Left ventricle myocardium inferior (tissue), 1 donor: ENCODE measurements at places on chromosomes 2 and 18. TPM values are rescaled to one million over a fixed set of nuclear protein-coding genes. Genes with fewer than 3 reads are reported as not detected.

DNA sequence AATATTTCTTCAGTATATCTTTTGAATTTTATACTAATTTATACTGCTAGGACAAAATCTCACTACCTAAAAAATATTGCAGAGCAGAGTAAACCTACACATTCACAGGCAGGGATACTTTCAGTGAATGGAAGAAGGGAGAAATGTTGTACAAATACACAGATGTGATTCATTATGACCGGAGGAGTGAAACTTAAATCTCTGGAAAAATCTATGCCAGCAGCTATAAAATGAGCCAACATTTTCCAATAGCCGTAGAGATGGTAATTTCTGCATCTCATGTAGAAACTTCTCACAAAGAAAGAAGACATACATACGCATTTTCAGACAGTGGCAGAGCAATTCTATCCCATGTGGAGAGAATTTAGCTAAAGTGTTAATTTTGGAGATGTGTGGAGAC lies 54.8 kb downstream of the KCNS3 start:
- DNase-seq, result no peak

GRCh38 chr2:68185541-68186164 lies 28.0 kb downstream of the PNO1 start:
- DNase-seq, result no peak

Gene MORN2
- 23.9 TPM for total RNA-seq

- no peak for DNase-seq
These were observed 250.9 kb downstream of the PIEZO2 start for GRCh38 chr18:10898417-10898974.

DNA sequence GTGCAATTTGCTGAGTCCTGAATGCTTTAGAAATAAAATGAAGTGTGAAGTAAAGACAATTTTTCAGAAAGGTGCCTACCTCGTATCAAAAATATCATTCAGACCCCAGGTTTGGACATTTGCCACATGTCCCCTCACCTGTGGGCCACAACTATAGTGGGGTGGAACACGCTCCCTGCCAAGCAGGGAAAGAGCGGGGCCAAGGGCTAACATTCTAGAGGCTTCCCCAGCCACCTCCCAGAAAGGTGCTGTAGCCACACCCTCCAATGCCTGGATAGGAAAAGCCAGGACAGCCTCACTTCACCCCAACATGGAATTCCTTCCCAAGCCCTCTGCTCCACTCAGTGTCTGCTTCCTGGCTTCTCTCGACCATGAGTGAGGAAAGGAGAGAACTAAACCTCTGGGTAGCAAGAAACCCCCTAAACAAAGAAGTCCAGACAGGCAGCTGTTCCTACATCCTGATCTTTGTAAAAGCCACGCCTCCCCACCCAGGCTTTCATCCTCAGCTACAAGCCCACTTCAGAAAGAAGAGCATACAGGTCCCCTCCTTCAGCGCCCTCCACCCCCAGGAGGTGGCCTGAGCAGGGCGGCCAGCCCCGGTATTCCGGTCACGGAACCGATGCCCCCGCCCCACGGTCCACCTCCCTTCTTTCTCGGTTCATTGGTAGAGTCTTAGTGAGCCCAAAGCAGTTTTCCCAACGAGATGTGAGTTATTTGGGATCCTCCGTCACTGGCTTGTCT lies 2.1 kb downstream of the COL6A3 start:
- DNase-seq, result no peak

GRCh38 chr2:13121096-13121495 lies 404.4 kb downstream of the TRIB2 start:
- DNase-seq, result no peak

GRCh38 chr2:60002183-60002867 lies 551.1 kb downstream of the BCL11A start:
- no peak for DNase-seq

Gene SLC66A2
- total RNA-seq, result 27.4 TPM

Gene GPBAR1
- total RNA-seq, result 1.5 TPM

DNA sequence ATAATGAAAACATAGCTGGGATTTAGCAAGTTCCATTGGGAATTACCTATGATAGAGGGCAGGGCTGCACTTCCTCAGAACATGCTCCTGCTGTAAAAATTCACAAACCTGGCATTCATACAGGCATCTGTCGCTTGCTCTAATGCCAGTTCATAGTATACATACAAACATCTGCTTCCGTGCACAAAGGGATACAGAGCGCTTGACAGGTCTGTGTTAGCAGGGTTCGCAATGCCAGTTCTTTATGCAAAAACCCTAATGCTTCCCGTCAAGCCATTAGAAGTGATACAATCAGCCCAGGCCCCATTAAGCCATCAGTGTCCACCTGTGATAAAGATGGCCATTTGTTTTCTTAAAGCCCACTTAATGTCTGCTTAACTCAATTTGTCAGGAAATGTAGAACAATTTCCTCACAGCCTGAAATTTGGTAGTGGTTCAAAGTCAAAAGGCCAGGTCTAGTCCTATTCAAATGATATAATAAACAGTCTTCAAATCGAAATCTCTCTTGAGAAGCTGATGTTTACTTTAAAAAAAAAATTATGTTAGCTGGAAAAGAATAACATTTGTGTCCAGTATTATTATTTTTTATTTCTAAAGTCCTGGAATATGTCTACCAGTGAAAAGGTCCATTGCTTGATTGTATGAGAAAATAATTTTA lies 556.3 kb downstream of the ARHGAP15 start:
- no peak for DNase-seq

Gene TSGA10
- total RNA-seq, result 3.1 TPM

DNA sequence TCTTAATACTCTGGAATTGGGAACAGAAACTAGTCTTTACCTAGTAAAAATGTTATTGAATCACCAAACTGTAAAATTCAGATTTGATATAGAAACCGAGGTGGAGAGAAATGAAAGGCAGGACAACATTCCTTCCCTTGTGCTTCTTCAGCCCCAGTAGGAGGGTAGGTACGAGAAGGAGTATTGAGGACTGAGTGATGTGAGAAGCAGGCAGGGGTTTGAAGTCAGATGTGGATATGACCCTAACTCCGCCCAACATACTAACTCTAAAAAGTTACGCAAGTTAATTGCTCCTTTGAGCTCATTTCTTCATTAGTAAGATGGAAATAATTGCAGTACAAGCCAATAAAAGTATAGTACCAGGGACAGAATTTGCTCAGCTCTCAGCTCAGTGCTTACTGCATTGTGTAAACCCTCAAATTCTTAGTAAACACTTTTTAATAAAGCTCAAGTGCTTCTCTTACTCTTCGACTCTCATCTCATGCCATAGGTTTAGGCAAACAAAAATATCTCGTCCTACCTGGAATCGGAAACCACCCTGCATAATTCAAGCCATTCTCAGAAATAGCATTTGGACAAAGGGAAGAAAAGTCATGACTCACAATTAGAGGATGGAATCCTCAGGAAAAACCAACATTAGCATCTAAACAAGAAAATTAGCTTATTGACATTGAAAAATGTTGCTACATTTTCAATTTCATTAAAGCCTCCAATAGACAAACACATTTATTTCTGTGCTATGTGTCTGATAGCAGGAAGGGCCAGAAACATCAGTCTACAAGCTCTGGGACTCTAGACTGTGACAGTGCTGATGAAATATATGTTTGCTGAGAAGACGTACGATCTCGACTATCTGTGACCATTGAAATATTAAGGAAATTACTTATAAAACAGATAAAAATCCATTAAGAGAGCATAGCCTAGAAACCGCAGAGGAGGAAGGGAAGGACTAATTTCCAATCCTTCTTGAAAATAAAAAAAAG lies 161.3 kb downstream of the HNMT start:
- DNase-seq, result no peak

Gene SP9
- total RNA-seq, result not detected

Gene CDH19
- total RNA-seq, result 13.0 TPM

Gene MEP1B
- not detected for total RNA-seq

DNA sequence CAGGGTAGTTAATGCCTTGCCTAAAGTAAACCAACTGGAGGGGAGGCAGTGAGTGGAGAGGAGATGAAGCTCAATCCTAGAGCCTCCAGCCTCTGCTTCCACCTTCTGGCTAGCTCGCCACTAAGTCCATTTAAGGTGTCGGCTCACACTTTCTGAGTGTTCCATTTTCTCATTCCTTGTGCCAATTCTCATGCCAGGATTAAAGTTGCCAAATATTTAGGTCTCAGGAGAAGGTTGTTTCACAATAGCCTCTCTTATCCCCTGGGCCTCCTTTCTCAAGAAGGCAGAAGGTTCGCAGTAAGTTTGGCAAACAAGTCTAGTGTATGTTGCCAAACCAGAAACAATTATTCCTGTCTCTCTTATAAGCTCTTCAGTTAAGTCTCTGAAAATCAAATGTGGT lies 57.2 kb downstream of the TACR1 start:
- DNase-seq, result no peak

DNA sequence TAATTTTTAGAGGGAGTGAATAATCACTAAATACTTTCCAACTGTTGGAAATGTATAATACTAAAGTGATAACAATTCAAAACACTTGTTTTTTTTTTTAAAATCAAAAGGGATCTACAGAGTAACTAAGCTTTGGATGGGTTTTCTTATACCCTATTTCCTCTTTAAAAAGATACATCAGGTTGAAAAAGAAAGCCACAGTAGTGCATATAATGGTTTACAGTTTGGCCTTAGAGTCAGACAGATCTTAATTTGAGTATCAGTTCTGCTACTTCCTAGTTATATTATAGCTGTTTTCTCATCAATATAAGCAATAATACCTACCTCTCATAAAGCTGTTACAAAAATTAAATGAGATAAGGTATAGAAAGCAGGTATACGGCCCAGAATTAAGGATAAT lies 28.5 kb downstream of the PSME4 start:
- DNase-seq, result no peak

- no peak for DNase-seq
These were observed 453.2 kb upstream of the PIK3C3 start for GRCh38 chr18:41501848-41502247.

DNA sequence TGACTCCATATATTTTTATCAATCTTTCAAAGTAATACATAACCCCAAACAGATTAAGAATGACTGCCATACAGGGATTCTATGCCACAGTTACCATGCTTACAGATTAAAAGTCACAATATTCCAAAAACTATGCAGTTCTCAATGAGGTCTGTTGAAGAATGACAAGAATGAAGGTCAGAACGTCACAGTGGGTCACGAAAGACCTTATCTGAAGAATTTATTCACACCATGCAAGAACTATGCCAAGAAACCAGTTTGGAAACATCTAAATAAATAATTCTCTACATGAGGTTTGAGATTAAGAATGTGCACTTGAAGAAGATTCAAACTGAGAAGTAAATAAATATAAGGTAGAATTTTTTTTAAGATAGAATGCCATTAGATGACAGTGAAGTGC lies 253.3 kb downstream of the EXOC6B start:
- no peak for DNase-seq

Gene NEU2
- total RNA-seq, result not detected

Gene SPC25
- total RNA-seq, result 0.60 TPM
